Activated CD8-positive, alpha-beta memory T cell treated with anti-CD3 and anti-CD28 coated beads for 48 hours (primary cell): ENCODE measurements at places on chromosomes 3 and 15.

DNA sequence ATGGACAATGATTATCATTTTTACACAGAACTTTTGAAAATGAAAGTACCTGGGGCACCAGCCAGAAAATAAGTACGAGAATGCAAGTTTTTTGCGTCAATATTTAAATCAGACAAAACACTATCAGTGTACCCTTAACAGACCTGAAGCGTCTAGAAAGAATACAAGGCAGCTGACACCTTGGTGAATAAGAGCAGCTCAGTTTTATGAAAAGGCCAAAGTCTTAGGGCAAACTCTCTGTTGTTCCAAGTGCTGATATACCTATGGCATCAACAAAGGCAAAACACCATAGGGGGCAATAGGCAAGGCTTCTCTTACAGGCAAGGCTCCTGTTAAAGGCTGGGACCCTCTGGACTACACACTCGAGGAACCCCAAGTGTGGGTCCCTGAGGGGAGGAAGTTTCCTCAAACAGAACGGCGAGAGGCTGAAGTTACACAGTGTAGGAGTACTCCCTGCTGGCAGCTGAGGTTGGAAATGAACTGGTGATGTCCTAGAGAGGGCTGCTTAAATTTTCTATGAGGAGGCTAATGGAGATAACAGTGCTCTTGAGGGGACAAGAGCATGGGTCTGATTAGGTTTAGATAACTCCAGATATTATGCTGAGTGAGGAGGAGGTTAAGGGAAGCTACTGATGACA lies 291.0 kb downstream of the TIGIT start:
- DNase-seq: no peak

DNA sequence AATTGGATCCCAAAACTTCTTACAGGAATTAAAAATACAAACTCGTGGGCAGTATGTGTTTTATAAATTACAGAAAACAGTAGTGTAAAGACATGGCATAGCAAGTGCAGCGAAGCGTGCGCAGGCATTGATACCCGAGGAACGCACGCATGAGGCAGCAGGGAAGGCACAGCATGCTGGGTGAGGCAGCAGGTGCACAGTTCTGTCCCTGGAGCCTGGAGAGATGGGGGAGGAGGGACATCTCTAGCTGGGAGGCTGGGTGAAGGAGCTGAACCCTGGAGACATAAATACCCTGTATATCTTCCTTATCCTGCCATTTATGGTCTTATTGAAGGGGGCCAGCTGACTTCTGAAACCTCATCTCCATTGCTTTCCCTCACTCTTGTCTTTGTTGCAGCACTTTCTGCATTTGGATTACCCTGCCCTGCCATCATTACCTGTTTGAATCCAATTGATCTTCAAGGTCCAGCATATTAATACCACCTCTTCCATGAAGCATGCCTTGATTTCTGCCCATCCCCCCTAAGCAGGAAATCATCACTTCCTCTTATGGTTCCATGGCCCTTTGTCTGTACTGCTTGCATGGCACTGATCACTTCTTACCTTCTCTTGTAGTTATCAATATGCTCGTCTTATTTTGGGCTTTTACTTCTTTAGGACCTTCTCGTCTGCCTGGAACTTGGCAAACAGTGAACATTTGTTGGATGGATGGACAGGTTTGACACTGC lies 20.5 kb downstream of the LPP start:
- no peak for DNase-seq

DNA sequence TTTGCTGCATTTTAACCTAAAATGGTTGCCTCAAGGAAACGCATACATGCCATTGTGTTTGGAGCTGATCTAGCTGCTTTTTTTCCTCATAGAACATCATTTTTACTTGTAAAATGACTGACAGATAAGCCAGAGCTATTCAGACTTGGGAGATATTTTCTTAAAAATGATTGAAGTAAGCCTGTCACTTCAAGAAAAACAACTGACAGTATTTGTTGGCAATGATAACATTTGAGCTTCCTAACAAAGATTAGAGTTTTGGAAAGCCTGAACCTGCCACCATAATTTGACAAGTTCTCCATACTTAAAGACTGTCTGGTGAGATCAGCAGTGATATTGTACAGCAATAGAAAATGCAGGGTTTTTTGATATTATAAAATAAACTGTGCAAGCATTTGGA lies 27.6 kb upstream of the MRPL3 start:
- DNase-seq: no peak

GRCh38 chr15:83209333-83209732 lies 1.7 kb upstream of the HDGFL3 start:
- DNase-seq: no peak

DNA sequence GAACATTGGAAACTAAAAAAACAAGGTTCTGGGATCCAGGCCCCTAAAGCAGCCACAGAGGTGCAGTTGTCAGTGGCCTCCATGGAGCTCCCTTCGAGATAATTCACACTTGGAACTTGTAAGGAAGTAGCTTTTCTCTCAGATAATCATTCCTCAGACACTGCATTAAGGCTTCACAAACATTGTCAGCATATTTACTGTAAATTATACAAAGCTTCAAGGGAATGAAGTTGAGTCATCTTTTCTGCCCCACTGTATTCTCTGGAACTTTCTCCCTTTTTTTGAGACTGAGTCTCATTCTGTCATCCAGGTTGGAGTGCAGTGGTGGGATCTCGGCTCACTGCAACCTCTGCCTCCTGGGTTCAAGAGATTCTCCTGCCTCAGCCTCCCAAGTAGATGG lies 7.1 kb downstream of the BLOC1S6 start:
- no peak for DNase-seq

DNA sequence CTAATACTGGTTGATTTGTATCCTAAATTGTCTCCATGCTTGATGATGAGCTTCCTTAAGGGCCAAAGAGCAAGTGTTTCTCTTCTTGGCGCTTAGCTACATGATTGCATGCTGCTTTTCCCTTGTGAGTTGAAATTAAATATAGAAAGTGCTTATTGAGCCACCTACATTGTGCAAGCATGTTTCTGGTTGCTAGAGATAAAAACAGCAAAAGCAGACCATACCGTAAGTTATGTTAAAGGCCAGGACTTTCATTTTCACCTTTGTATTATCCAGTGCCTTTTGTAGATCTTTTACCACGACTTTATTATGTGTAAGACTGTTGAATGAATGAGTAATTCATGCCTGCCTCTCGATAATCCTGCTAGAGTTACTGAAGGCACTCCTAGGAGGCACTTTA lies 41.9 kb upstream of the CCNB2 start:
- no peak for DNase-seq

DNA sequence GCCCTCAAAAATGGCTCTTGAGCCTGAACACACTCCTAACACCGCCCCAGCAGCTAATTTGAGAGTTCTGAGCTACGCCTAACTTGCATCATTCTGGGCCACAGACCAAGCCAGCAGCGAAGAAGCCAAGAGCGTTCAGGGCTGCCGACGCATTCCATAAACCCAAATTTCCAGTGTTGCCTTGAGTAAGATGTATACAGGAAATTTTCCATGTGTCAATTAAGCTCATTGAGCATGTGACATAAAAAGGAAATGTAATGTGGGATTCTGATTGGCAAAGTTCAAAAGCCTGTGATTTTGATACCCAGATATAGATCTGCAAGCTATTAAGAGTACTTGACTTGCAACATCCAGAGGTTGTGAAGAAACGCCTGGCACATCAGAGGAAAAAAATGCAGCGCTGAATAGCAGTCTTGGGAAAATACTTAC lies 148.6 kb upstream of the NR2F2 start:
- no peak for DNase-seq

- DNase-seq: no peak
These were observed 215.9 kb upstream of the CTDSPL start for GRCh38 chr3:37645517-37646380.

DNA sequence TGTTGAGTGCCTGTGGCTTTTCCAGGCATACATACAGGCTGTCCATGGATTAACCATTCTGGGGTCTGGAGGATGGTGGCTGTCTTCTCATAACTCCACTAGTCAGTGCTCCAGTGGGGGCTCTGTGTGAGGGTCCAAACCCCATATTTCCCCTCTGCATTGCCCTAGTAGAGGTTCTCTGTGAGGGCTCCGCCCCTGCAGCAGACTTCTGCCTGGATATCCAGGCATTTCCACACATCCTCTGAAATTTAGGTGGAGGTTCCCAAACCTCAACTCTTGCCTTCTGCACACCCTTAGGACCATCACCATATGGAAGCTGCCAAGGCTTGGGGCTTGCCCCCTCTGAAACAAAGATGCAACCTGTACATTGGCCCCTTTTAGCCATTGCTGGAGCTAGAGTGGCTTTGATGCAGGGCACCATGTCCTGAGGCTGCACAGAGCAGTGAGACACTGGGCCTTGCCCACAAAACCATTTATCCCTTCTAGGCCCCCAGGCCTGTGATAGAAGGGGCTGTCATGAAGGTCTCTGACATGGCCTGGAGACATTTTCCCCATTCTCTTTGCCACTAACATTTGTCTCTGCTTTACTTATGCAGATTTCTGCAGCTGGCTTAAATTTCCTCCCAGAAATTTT lies 400.1 kb upstream of the MDFIC2 start:
- no peak for DNase-seq
